ENCODE measurements at places on chromosomes 7 and 10.

GRCh38 chr7:84362828-84363227, 168.2 kb upstream of the SEMA3A start:
- DNase-seq = no peak

DNA sequence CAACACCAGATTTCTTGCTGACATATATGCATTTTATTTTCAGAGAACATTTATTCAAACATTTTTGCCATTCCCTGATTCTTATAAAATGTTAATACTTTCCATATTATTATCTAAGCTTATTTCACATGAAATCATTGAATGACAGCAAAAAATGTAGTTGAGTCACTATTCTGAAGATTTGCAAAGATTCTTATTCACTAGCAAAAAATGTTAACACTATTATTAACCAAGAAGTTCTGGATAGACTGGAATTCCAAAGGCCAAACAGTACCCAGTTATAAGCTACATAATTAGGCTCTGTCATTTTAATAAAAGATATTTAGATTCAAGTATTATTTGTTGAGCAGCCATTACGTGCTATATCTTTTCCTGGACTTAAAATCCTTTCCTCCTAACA, 4.3 kb downstream of the GSTO2 start:
- no peak for DNase-seq

DNA sequence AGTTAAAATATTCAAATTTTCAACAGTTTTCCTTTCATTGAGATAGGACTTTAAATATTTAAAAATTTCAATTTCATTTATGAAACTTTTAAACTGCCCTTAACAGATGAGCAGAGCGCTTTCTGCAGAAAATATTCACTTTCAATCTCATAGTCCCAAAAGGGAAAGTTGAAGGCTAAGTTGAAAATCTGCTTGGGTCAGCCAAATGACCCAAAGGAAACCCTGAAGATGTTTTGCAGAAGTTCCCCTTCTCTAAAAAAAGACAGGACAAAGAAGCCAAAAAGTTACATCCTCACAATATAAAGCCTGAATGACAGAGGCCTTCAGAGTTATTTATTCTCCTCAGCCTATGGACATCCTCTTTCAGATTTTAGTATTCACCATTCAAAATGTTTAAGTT, 17.6 kb upstream of the SCIN start:
- no peak for DNase-seq

DNA sequence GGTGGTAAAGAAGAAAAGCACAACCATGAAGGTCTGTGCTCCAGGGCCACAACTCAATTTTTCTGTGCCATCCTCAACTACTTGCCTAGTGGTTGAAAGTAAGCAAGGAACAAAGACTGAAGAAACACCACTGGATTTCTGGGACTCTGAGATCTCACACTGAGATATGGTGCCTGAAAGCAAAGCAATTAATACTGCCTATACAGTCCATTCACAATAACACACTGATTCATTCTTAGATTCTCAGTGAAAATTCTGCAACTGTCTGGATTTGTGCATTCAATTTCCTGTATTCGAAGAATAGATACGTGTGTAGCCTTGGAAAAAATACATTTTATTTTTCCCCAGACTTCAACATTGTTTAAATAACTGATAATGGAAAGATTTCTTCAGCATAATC, 116.4 kb upstream of the FAM133B start:
- DNase-seq = no peak

DNA sequence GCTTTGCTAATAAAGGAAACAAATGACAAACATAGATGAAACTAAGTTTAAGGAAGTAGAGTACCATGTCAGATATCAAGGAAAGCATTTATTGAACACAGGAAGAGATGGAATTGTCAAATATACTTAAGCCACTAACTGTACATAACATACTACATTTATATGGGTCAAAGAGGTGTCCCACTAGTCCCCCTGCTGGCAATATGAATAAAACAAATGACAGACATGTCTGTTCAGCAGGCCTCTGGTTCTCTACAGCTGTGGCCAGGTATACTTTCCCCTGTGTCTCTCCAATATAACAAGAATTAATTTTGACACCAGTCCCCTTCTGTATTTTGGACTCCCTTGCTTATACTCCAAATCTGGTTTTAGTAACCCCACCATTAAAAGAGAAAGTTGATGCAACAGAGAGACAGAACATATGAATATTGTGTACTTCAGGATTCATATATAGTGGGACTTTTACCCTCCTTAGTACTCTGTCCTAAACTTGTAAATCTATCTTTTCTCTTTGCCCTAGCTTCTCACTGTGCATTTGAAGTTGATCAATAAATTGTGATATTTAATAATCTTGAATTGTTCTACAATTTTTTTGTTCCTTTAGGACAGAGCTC, 42.9 kb downstream of the CD36 start:
- no peak for DNase-seq

- no peak for DNase-seq
Measured at GRCh38 chr7:81210137-81211064, 291.6 kb upstream of the SEMA3C start.

DNA sequence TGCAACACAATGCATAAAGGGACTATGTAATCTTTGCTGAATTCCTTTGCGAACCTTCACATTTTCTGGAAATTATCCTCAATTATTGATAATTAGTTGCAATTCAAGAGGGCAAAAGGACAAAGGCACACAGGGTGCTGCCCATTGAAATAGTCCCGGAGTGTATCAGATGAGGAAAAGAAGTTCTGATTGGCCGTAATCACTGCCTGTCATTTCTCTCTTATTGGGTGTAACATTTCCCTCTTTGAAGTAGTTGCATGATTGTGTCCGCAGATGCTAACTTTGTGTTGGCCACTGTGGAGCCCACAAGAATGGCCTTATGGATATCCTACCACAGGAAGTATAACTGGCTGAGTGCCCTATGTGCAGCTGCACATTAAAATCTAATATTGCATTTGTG, 35.1 kb upstream of the TAS2R16 start:
- DNase-seq = no peak

- no peak for DNase-seq
Measured at GRCh38 chr10:21912625-21913024, 90.9 kb downstream of the DNAJC1 start.

DNA sequence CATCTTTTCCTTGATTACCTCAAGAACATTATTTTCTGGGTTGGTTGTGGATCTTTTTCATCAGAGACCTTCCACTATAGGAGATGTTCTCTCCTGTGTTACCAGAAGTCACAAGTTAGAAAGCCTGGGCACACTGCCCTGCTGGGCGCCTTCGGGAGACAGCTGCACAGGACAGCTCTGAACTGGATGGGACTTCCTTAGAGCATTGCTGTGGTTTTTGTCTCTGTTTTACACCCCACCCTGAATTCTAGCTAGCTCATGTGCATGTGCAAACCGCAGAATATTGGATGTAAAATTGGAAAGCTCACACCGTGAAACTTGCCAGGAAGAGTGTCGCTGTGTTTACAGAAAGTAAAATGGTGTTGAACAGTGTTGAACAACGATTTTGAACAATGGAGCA, 54.4 kb upstream of the SEC61G start:
- DNase-seq = no peak
